ENCODE measurements at places on chromosomes 2 and 18.

DNA sequence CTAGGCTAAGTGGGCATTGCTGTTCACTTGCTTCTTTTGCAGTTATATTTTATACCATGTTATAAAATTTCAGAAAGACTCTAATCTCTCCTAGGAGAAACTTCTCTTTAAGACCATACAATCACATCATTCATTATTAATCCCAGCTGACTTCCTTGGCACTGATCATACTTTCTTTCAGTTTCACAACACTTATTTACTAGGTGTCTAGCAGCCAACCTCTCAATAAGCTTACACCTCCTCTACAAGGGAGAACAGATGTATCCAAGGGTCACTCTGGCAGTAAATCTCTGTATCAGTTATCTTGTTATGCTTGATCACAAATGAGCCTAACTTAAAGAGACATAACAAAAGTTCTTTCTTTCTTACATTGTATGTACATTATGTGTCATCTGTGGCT, 69.8 kb upstream of the EPB41L5 start:
- no peak for DNase-seq

DNA sequence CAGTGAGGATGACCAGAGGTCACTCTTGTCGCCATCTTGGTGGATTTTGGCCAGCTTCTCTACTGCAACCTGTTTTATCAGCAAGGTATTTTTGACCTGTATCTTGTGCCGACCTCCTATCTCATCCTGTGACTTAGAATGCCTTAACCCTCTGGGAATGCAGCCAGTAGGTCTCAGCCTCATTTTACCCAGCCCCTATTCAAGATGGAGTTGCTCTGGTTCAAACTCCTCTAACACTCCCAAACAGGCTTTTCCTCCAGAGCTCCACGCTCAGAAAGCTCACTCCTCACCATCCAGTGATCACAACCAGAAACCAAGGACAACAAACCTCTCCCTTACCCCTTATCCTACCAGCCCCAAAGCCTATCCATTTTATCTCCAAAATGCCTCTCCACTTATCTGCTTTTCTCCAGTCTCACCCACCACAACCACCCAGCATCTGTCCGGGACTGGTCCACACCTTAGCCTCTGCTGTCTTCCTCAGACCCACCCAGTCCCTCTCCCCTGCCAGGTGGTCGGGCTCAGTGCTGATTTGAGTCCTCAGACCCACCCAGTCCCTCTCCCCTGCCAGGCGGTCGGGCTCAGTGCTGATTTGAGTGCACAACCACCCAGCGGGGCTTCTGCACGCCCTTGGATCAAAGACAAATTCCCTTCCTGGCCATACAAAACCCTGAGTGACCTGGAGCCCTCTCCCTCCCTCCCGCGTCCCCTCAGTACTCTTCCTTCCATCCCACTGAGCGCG, 11.7 kb upstream of the SMAD7 start:
- DNase-seq: no peak

DNA sequence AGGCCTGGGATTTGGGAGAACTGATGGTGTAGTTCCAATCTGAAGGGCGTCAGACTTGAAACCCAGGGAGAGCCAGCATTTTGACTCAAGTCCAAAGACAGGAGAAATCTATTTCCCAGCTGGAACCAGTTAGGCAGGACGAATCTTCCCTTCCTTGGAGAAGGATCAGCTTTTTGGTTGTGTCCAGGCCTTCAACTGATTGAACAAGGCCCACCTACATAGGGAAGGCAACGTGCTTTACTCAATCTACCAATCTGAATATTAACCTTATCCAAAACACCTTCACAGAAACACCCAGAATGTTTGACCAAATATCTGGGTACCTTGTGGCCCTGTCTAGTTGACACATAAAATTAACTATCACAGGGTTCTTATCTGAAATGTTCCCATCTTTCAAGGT, 221.9 kb upstream of the DLGAP1 start:
- no peak for DNase-seq

- no peak for DNase-seq
Measured at GRCh38 chr2:237667893-237668292, 40.5 kb downstream of the LRRFIP1 start.

GRCh38 chr2:31828891-31829290, 181.9 kb downstream of the MEMO1 start:
- DNase-seq: no peak

- no peak for DNase-seq
Measured at GRCh38 chr18:3816610-3817363, 366.8 kb downstream of the TGIF1 start.

- DNase-seq: no peak
Measured at GRCh38 chr2:32442020-32442467, 85.2 kb downstream of the BIRC6 start.

DNA sequence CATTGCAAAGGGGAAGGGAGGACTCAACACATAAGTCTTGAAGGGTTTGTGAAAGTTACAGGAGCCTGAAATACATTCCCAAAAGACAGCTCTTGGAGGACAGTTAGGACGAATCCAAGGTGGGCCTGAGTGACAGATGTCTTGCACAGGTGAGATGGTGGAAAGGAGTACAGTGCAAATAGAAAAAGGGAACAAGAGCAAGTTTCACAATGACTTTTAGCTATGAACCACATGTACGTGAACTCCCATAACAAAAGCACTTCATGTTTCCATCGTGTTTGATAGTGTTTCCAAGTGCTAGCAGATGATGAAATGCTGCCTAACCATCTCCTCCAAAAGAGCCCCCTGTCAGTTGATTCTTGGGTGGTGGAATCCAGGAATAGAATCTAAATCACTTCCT, 1.8 kb downstream of the IL18RAP start:
- DNase-seq: no peak

DNA sequence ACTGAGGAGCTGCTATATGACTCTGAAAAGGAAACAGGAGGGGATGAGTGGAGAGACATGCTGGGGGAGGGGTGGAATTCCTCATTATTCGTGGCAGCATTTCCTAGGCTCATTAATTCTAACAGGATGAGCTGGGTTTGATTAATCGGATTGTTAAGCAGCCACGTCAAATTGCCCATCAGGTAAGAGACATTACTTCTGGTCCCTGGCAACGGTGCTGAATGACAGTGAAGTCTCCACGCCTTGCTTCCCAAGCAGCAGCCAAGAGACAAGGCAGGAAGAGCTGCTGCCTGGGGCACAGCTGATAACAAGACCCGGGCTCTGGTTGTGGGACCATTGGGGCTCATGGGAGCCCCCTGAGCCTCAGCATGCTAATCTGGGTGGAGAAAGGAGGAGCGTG, 86.6 kb downstream of the MARCHF4 start:
- DNase-seq: no peak

- DNase-seq: no peak
Measured at GRCh38 chr2:191543708-191544107, 134.2 kb upstream of the NABP1 start.

GRCh38 chr2:120508567-120509041, 162.7 kb downstream of the INHBB start:
- no peak for DNase-seq

DNA sequence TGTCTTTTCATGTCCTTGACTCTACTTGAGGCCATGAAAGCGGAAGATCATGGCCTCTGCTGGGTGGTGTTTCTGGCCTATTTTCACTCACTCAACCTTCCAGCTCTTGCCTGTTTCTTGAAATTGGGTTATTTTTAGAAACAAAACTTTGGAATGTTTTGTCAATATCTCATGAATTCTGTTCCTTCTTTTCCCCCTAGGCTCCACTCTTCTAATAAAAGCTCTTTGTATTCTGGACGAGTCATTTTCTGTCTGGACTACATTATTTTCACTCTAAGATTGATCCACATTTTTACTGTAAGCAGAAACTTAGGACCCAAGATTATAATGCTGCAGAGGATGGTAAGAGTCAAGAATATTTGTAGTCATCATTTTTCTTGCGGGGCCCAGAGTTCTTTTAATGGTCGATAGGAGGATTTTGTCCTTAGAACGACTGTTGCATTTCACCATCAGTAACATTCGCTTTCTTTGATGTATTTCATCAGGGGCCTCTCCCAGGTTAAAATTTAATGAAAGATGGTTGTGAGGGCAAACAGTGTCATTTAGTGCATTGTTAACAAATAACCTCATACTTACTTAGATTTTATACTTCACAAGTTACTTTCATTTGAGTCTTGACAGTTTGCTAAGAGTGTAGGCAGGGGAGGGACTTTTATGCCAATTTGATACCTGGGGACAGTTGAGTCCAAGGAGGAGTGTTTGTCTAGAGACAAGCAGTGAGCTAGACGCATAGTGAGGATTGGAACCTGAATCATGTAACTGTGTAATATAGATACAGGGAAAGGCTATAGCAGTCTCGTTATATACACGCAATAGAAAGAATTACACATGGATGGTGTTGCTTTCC, 64.6 kb downstream of the TRPM8 start:
- DNase-seq: no peak

GRCh38 chr2:170996316-170996715, 67.3 kb downstream of the GORASP2 start:
- DNase-seq: no peak

DNA sequence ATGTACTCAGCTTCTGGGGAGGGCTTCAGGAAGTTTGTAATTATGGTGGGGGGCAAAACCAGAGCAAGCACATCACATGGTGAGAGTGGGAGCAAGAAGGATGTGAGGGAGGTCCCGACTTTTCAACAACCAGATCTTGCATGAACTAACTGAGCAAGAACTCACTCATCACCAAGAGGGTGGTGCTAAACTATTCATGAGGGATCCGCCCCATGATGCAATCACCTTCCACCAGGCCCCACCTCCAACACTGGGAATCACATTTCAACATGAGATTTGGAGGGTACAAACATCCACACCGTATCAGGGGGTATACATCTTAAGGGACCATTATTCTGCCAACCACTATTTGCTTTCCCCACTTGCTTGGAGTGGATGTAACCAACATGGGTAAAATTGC, 209.6 kb upstream of the HNRNPA3 start:
- DNase-seq: no peak

DNA sequence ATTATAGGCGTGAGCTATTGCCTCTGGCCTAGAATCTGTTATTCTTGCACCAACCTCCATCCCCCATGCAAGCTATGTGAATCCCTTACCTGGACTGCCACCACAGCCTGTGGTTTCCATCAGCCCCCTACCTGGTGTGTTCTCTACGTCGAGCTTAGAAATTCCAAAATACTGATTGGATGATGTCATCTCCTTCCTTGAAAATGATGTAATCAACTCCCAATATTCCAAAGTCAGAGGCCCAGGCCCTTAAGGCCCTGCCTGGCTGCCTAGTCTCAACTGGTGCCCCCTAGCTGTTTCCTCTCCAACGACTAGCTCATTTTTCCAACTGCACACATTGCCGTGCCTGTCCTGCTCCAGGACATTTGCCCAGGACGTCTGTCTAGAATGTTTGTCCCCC, 41.3 kb upstream of the GBX2 start:
- no peak for DNase-seq

GRCh38 chr18:26190506-26190905, 35.7 kb upstream of the TAF4B start:
- DNase-seq: no peak

DNA sequence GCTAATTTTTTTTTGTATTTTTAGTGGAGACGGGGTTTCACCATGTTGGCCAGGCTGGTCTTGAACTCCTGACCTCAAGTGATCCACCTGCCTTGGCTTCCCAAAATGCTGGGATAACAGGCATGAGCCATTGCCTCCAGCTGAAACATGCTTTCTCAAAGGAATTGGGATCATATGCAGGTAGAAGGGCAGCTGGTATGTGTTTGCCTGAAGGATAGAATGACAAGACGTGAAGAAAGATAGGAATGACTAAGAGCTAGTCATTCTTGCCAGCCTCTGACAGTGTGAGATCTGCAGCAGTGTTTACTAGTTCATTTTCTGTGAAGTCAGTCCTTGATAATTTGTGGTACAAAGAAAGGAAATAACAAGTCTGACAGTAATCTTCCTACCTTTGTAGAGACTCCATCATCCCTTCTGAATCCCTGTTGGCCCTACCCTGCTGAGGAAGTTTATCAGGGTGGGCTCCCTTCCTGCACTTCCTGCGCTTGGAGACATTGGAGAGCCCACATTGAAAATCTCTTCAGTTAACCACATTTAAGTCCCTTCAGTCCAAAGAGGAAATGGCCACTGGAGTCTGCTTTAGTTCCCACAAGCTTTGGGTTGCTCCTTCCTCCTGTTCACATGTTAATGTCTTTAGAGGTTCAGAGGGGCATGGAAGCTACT, 14.7 kb downstream of the CFLAR start:
- no peak for DNase-seq

All from cerebellar nuclear complex (tissue), 1 donor.